ENCODE measurements at places on chromosomes 6 and 20.

DNA sequence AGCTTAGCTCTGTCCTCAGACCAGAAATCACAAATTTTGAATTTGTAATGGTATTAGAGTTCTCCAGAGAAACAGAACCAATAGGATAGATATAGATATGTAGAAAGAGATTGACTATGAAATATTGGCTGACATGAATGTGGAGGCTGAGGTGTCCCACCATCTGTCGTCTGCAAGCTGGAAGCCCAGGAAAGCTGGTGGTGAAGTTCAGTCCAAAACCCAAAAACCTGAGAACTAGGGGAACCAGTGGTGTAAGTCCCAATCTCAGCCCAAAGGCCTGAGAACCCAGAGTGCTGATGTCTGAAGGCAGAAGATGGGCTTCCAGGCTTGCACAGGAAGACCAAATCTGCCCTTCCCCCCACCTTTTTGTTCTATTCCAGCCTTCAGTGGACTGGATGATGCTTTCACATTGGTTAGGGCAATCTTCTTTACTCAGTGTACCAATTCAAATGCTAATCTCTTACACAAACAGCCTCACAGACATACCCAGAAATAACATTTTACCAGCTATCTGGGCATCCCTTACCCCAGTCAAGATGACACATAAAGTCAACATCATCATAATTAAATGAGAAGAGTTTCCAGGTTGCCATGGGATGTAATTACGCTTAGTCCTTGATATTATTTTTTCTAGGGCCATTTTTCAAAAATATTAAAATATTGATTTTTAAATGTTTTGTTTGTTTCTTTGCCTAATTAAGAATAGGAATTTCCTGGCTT is 570.8 kb downstream of the UTRN start:
- DNase-seq = no peak

- DNase-seq = no peak
These were observed 24.6 kb downstream of the MCUR1 start for GRCh38 chr6:13789746-13790145.

GRCh38 chr6:106103728-106104109 is 17.6 kb downstream of the PRDM1 start:
- DNase-seq = no peak

DNA sequence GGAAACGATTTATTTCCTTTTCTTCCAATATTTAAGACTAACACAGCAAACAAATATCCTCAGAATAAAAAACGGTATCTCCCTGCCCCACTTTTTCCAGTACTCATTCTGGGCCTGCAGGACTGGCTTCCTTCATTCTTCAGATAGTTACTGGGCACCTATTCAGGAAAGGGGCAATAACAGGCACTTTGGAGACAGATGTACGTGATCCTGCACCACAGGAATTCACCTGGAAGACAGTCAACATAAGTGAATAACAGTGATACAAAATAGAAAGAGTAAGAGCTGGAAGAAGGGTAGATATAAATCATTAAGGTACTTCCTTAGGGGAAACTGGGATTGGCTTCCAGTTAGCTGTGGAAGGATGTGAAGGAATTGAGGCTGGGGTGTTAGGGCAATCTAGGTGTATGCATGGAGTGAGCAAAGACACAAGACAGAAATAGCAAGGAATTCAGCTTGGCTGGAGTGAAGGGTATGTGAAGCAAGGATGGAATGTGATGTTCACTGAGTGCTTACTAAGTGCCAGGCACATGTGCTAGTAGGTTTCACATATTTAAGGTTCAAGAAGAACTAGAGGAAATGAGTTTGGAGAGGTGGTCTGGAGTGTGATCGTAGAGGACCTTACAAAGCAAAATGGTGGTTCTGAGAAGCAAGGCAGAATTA is 49.3 kb upstream of the FAM83C start:
- no peak for DNase-seq

- DNase-seq = no peak
These were observed 802.3 kb downstream of the QKI start for GRCh38 chr6:164216839-164217238.

GRCh38 chr20:37755665-37756064 is 61.8 kb downstream of the CTNNBL1 start:
- DNase-seq = no peak

- no peak for DNase-seq
These were observed 759.7 kb downstream of the HDGFL1 start for GRCh38 chr6:23329086-23329485.

DNA sequence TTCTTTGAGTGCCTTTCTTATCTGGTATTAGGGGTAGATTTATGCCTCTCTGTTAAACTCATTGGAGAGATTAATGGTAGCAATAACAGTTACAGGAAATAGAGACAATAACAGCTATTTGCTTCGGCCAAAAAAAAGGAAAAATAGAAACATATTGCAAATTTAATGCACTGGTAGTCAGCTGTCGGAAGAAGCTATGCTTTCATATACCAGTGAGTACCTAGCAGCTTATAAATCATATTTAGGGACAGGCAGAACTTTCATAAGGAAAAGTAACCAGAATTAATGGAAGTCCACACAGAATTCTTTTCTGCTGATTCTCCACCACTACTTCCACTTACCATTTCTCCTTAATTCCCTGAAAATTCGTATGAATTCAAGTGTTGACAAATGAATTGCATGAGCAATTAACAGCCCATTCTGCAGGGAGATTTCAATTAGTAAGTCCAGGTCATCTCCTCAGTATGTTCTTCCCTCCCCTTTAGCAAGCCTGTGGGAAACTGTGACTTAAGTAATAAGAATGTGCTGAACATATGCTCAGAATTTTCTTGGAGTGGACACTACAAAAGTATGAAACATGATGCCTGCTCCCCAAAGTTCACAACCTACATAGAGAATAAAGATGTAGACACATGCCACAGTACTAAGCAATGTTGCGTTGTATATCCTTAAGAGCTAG is 196.7 kb upstream of the KCNQ5 start:
- DNase-seq = peak; percentile 92

DNA sequence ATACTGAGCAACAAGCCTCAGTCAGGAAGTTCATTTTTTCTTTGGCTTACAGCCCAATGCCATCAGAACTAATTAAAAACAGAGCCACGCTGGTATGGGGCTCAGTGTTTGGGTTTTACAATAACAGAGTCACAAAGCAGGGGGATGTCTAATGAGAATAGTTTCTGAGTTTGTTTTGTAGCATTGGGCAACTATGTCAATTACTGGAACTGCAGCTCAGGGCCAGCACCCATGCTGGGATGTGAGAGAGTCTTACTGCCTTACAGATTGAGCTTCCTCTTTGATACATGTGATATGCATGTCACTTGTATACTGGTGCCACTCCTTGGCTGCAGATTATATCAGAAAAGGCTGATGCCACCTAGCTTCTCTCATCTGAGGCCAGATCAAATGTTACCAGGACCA is 117.6 kb downstream of the TFAP2B start:
- peak; percentile 29 for DNase-seq

DNA sequence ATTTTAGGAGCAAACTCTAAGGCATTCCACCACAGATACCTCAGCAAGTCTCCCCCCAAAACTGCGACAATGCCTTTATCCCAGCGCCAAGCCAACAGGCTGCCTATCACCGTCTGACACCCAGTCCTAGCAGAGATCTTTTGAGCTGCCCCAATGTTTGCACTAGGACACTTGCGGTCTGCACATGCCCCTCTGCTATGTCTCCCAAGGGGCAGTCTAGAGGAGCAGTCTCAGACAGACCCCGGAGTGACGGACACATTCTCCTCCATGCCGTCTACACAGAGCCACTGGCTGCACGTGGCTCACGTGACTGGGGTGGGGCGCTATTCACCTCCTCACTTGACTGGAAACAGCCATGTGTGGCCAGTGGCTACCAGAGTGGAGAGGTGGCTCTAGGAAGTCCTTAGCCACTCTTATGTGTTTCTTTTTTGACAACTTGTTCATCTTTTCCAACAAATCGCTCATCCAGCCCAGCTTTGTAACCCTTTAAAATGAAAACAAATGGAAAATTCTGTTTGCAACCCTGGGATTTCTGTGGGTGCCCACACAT is 16.0 kb downstream of the DIDO1 start:
- DNase-seq = no peak

GRCh38 chr6:73329201-73329600 is 24.9 kb downstream of the DPPA5 start:
- no peak for DNase-seq

- DNase-seq = peak; percentile 54
These were observed 93.3 kb downstream of the SNX5 start for GRCh38 chr20:17875106-17875980.

DNA sequence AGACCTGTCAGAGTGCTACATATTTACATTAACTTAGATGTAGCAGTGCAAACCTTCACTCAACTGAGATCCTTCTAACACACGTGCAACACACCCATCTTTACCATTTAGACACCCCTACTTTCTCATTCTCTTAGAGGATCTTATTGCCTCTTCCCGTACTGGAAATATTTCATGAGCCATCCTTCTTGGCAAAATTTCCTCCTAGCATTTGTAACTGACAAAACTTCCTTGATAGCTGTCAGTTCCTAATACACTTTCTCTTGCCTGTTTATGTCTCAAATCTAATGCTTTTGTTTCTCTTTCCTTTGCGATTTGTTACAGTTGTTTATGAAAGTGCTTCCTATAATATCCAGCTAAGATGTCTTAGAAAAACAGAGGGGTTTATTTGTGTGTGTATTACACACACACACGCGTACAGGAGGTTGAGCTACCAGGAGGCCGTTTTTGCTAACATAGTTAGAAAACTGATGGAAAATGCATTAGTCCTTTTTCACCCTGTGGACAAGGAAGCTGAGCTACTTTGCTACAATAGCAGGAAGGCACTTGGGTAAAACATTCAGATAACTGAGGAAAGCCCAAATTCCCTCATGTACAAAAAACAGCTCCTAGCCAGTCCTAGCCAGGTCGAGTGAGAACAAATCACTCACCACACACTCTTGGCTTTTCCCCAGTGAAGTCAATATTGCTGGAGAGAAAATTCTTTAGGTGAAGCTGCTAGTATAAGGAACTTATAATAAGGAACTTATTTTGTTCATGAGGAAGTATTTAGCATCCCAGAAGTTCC is 153.6 kb downstream of the NFATC2 start:
- peak; percentile 47 for DNase-seq

DNA sequence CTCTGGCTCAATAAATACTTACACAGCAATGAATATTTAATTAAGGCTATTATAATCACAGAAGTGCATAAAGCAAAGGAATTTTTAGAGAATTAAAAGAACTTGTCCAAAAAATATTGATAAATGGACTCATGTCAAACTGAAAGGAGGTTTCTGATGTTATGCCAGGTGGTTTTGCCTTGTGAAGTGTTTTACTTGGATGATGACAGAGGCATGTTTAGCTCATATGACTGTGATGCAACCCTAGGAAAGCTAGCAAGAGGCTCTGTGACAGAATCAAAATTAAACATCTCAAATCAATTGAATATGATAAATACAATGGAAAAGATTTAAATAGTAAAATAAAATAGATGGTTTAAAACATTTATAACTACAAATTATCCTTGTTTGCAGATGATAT is 137.3 kb downstream of the TMEM200A start:
- peak; percentile 83 for DNase-seq

- no peak for DNase-seq
These were observed 341.7 kb downstream of the PREX1 start for GRCh38 chr20:48486065-48486464.

- no peak for DNase-seq
These were observed 113.4 kb downstream of the B3GAT2 start for GRCh38 chr6:70843328-70843918.

DNA sequence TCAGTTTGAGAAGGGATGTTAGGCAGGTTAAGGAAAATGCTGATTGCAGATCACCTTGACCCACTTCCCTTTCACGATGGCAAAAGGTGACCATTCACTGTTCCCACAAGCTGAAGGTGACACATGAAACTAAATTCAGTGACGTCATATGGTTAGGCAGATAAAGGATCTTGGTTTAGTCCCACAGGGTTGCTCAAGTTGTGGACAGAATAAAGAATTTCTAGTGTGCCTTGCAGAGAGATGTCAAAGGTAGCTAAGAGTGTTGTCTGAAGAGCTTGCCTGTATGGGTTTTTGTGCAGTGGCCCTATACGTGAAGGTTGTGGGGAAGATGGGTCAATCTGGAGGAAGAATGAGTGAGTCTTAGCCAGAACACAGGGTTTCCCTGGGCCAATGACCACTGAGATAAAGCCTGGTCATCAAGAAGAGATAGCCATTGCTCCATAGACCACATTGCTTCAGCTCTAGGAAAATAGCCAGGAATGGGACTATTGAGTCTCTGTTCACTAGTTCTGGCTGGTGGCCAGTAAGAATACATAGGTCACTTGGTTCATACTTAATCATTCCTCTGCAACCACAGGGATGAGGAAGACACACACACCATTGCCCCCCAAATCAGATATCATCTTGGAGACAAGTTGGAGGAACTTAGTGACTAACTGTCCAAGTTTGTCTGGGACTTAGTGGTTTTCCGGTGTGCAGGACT is 148.5 kb upstream of the ATXN1 start:
- peak; percentile 83 for DNase-seq

DNA sequence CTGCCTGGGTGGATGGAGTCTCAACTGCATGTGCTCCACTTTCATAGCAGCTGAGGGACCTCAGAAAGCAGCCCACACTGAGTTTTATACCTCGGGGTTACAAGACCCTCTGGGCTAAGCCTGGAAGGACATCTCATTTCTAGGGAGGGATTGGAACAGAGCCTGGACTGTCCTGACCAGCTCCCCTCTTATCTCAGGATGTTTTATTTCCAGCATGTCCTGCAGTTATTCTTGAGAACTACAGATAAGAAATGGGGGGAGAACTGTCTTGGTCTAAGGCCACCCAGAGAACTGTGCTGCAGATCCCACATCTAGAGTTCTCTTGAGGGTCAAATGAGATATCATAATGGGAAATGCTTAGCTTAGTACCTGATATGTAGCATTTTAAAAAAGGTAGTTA is 97.3 kb upstream of the CHD6 start:
- DNase-seq = no peak

DNA sequence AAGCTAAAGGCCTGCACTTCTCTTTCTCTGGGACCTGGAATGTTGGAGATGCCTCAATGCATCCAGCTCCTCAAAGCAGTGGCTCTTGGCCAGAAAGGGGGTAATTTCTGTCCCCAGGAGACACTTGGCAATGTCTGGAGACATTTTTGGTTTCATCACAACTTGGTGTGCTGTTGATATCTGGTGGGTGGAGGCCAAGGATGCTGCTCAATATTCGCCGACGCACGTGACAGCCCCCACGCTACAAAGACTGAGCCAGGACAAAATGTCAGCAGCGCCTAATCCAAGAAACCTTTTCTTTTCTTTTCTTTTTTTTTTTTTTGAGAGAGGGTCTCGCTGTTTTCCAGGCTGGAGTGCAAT is 79.8 kb downstream of the SULF2 start:
- DNase-seq = no peak
